ENCODE measurements at places on chromosomes 1 and 21. TPM values are rescaled to one million over a fixed set of nuclear protein-coding genes. Genes with fewer than 3 reads are reported as not detected.

- DNase-seq, result no peak
These were observed 127.2 kb downstream of the LACTBL1 start for GRCh38 chr1:22845398-22845935.

GRCh38 chr1:182996816-182997215 is 26.4 kb upstream of the LAMC1 start:
- DNase-seq, result no peak

DNA sequence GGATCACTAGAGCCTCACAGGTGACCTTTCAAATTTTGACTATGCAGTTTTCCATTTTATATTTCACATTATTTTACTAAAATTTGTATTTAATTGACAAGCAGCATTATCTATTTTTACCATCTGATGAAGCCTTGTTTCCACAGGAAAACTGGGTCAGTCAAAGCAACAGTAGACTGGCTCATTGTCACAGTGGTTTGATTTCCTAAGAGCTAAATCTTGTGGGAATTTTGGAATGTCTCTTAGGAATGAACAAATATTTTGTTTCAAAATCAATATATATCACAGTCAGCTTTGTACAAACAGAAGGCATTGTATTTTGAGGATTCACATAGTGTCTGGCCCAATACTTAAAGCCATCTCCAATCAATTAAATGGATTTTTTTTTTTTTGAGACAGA is 152.6 kb upstream of the RNPC3 start:
- no peak for DNase-seq

GRCh38 chr1:1175221-1176062 is 1.8 kb downstream of the TTLL10 start:
- no peak for DNase-seq

DNA sequence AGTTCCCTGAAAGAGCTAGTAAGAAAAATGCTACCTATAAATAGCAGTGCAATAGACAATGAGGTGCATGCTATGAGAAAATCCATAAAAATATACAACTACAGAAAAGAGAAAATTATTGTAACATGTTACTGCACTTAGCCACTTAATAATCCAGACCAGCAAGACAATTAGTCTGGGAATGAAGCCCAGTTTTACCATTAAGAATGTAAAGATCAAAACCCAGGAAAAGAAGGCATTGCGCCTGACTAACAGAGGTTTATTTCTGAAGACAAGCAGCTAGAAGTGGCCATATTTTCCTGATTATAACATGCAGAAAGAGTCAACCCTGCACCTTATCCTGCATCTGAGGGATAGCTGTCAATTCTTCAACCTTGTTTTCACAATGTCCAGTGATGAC is 276.4 kb upstream of the PRMT6 start:
- DNase-seq, result no peak

DNA sequence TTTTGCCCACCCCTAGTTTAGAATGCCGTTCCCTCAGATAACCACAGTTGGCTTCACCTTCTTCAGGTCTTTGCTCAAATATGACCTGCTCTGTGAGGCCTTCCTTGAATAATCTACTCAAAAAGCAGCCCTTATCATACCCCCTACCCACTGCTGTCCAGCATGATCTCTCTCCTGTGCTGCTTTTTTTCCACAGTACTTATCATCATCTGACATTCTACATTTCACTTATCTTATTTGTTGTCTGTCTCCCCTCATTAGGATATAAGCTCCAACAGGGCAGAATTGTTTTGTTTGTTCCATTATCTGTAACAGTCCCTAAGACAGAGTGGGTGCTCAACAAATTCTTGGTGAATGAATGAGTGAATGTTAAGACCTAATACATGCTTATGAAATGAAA is 18.1 kb downstream of the USP24 start:
- DNase-seq, result no peak

GRCh38 chr1:198893763-198894444 is 255.1 kb downstream of the PTPRC start:
- no peak for DNase-seq

DNA sequence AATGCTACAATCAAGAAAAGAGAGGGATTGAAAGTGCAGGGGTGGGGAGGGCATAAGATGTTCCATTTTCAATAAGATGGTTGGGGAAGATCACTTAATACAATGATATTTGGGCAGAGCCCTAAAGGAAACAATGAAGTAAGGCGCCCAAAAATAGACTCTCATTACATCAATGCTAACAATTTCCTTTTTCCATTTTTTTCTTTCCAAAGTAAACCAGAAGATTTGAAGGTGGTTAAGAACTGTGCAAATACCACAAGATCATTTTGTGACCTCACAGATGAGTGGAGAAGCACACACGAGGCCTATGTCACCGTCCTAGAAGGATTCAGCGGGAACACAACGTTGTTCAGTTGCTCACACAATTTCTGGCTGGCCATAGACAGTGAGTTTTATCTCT is 16.8 kb downstream of the IFNAR2 start:
- DNase-seq, result no peak

DNA sequence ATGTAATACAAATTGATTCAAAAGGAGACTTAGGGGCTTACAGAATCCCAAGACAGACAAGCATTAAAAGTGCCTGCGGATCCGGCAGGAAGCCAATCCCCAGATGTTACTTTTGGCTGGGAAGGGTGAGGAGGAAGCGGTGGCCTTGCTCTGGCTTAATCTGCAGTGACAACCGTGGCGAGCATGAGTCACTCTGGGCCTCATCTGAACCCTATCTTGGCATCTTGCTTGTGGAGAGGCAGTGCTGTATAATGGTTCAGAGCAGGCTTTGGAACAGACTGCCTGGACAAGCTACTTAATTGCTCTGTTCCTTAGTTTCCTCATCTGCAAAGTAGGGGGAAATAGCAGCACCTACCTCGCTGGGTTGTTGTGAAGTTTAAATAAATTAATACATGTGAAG is 74.1 kb downstream of the XCL2 start:
- peak; percentile 44 for DNase-seq

The KDM1A gene
- total RNA-seq, result 44.9 TPM

GRCh38 chr21:31988492-31989290 is 115.9 kb downstream of the HUNK start:
- no peak for DNase-seq

The ACBD6 gene
- 27.1 TPM for total RNA-seq

DNA sequence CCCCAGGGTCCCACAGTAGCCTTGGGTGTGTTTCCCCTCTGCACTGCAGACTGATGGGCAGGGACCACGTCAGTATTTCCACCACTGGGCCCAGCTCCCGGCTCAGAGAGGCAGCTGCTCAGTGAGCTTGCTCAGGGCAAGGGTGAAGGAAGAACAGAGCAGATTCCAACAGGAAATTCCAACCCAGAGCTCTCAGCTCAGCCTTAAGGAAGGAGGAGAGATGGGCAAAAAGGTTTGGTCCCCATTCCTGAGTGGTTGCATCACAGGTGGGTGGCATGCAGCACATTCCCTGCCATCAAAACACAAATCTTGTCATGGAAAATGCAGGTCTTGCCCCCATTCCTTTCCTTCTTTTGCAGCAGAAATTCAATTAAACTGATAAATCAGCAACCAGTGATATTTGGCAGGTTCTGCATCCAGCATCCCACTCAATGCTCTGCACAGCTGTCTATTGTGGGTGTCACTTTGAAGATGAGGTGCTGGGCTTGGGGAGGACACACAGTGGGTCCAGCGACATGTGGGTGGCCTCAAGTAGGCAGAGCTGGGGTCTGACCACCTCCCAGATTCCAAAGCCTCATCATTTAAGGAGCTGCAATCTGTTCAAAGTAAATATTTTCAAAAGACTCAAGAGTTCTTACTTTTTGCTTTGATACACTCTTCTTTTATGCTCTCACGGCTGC is 315.4 kb downstream of the DSCAM start:
- no peak for DNase-seq

The BPNT1 gene
- total RNA-seq, result 48.7 TPM

- no peak for DNase-seq
These were observed 301.7 kb upstream of the VAMP3 start for GRCh38 chr1:7469255-7469938.

DNA sequence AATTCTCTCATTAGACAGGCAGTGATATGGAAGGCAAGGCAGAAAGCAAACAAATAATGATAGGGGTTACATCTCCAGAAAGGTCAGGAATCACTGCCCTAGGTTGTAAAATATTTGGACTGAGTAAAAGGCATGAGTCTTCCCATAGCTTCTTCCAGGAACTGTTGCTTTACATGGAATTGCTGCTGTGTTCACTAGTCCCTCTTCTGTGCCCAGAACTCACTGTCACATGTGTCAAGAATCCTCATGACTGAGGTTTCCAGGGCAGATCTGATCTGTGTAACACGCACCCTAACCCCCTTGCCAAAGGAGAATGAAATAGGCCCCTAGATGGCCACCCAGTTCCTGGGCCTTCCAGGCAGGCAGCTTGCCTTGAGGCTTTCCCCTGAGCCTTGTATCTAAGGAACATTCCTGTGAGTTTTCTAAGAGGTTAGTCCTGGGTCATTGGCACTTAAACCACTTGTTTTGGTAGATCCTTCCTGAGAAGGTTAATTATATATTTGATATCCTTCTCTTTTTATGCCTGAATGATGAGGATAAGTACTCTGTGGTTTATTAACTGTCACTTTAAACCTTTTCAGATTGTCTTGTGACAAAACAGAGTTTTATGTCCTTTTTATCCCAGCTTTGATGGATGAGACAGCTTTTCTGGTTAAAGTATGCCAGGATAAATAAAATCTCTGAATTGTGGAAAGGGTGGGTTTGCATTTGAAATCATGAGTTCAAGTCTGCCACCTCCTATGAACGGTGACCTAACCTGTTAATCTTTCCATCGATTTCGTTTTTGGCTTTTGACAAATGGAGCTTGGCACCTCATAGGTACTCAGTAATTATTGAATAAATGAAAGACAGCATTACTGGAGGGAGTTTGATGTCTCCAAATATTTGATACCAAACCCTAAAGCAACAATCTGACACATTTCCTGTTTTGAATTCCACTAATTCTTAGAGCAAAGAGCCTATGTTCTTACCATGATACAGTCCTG is 163.3 kb downstream of the DHRS3 start:
- DNase-seq, result no peak

The ZNF683 gene
- 2.9 TPM for total RNA-seq

Measured in mucosa of gallbladder (tissue), 1 donor.